ENCODE measurements at places on chromosomes 2 and 18. TPM values are rescaled to one million over a fixed set of nuclear protein-coding genes. Genes with fewer than 3 reads are reported as not detected.

The TUBA3E gene
- not detected for total RNA-seq

- no peak for DNase-seq
- no peaks in the 10 kb centered on the region for H3K4me1 ChIP-seq
Measured at GRCh38 chr2:100409975-100410647, 7.4 kb downstream of the CHST10 start.

- no peaks in the 10 kb centered on the region for H3K4me1 ChIP-seq
- H3K36me3 ChIP-seq, result no peaks in the 10 kb centered on the region
- H3K27me3 ChIP-seq, result no peaks in the 10 kb centered on the region
- DNase-seq, result peak; percentile 85
Measured at GRCh38 chr2:28344756-28345373, 47.8 kb upstream of the FOSL2 start.

GRCh38 chr2:219500135-219500534 lies 1.4 kb downstream of the GMPPA start:
- no peak overlapping the region for H3K4me3 ChIP-seq
- no peaks in the 10 kb centered on the region for H3K27me3 ChIP-seq
- DNase-seq, result no peak
- no peak overlapping the region for H3K27ac ChIP-seq
- no peaks in the 10 kb centered on the region for H3K36me3 ChIP-seq

DNA sequence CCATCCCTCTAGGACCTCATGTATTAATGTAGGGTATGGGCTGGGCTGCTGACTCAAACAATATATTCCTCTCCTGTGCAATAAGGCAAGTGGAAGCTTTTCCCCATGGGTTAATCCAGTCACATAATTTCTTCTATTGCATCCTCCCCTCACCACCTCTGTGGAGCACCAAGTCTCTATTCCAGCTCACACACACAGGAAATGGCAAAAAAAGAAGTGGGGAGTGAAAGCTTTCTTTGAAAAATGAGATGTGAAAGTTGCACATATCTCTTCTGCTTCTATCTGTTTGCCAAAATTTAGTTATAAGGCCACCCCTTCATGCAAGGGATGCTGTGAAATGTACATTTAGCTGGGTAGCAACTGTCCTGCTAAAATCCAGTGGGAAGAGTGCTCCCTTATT lies 121.3 kb downstream of the CDC42EP3 start:
- no peaks in the 10 kb centered on the region for H3K27me3 ChIP-seq
- H3K4me3 ChIP-seq, result no peak overlapping the region
- DNase-seq, result no peak
- H3K4me1 ChIP-seq, result no peaks in the 10 kb centered on the region
- H3K27ac ChIP-seq, result no peak overlapping the region

The FBXO15 gene
- total RNA-seq, result not detected

The IL37 gene
- total RNA-seq, result not detected

DNA sequence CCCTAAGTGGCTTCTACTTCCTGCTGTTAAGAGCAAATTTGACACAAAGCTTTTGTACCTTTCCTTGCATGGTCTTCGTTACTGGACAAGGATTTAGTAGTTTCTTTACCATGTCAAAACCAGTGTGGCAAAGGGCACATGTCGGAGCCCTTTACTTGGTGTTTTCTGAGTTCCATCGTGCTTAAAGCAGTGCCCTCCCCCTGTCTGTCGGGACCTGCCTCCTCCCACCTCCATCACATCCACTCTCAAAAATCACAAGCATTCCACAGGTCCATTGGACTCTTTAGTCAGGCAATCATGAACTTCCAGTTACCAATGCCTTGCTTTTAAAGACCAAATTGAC lies 763 bp downstream of the CCDC141 start:
- no peak for DNase-seq
- no peaks in the 10 kb centered on the region for H3K4me1 ChIP-seq
- H3K27ac ChIP-seq, result no peak overlapping the region
- H3K27me3 ChIP-seq, result no peaks in the 10 kb centered on the region
- no peak overlapping the region for H3K4me3 ChIP-seq

DNA sequence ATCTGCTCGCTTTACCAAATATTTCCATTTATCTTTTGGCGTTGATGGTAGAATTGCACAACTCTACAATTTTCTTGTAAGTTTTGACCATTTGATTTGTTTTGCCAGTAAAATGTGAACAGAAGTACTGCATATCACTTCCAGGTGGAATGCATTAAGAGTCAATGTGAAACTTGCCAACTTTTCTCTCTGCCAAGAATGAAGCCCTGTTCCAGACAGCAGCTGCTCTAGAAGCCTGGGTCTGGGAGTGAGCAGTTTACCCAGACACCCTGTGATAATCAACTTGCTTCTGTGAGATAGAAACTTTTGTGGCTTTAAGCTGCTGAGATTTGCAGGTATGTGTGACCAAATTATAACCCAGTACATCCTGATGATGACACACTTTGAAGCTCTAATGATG lies 115.9 kb upstream of the SYT4 start:
- no peak overlapping the region for H3K4me3 ChIP-seq
- no peaks in the 10 kb centered on the region for H3K4me1 ChIP-seq
- no peaks in the 10 kb centered on the region for H3K27me3 ChIP-seq

DNA sequence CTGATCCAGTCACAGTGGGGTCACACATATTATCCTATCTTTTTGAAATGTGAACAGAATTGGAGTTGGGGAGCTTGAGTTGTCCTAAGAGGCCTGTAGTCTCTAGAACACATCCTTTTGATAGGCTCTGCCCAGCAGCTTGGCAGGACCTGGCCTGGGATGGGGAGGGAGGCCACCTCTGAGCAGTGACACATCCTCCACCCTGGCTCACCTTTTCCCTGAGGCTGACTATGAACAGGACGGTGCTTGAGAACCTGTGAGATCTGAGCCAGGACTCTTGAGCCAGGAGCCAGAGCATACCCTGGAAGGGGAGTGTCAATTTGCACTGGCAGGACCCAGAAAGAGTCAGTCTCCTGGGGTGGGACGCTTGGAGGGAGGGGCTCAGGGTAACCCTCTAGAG lies 17.7 kb upstream of the ATP6V1B1 start:
- H3K4me3 ChIP-seq, result no peak overlapping the region
- DNase-seq, result peak; percentile 22
- no peaks in the 10 kb centered on the region for H3K36me3 ChIP-seq
- H3K4me1 ChIP-seq, result no peaks in the 10 kb centered on the region

DNA sequence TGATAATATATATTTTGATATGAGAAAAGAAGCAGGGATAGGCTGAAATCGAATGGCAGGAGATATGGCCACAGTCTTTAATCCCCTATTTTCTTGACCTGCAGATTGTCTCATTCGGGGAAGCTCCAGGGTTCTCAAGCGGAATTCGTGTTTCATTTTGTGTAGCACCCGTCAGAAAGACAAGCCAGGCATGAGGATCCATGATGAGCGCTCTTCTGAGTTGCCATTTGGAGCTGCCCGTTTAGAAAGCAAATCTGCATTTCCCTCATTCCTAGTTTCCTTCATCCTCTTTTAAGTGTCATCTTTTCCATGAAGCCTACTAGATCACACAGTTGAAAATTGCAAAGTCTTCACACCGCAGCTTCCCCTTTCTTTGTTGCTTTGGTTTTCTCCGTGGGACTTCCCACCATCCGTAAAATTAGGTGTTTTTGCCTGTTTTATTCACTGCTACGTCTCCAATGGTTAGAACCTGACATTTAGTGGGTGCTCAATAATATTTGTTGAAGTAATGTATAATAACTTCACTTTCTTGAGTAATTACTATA lies 16.9 kb downstream of the HNMT start:
- H3K36me3 ChIP-seq, result no peaks in the 10 kb centered on the region
- no peak for DNase-seq
- H3K27ac ChIP-seq, result no peak overlapping the region
- no peaks in the 10 kb centered on the region for H3K27me3 ChIP-seq
- H3K4me1 ChIP-seq, result no peaks in the 10 kb centered on the region

- H3K27ac ChIP-seq, result no peak overlapping the region
- no peaks in the 10 kb centered on the region for H3K36me3 ChIP-seq
- no peaks in the 10 kb centered on the region for H3K4me1 ChIP-seq
- H3K4me3 ChIP-seq, result no peak overlapping the region
- H3K27me3 ChIP-seq, result no peaks in the 10 kb centered on the region
Measured at GRCh38 chr2:25386971-25387875, 45.5 kb upstream of the DNMT3A start.

DNA sequence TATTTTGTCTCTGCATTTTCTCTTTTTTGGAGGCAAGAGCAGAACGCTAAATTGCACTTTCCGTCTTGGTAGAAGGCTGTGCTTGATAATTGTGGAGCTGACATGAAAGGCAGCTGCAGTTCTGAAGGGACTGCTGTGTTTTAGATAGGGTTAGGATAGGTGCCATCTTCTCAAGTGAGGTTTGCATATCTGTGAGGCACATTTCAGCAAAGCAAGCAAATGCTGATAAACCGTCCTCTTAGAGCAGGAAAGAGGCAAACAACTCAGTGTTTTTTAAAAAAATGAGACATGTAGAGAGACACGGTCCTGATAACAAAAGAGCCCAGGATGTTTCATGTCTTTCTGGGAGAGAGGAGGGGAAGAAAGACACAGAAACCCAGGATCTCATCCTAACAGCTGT lies 217.7 kb downstream of the SOCS6 start:
- no peaks in the 10 kb centered on the region for H3K4me1 ChIP-seq
- H3K36me3 ChIP-seq, result no peaks in the 10 kb centered on the region
- DNase-seq, result no peak
- H3K27me3 ChIP-seq, result no peaks in the 10 kb centered on the region
- H3K4me3 ChIP-seq, result no peak overlapping the region
- H3K27ac ChIP-seq, result no peak overlapping the region

GRCh38 chr18:63342206-63342605 lies 22.6 kb upstream of the BCL2 start:
- no peak overlapping the region for H3K27ac ChIP-seq
- H3K4me3 ChIP-seq, result no peak overlapping the region
- DNase-seq, result no peak
- no peaks in the 10 kb centered on the region for H3K27me3 ChIP-seq
- peaks cover 18% of the 10 kb centered on the region for H3K4me1 ChIP-seq
- peaks cover 31% of the 10 kb centered on the region for H3K36me3 ChIP-seq

GRCh38 chr18:24271381-24272228 lies 126.0 kb downstream of the OSBPL1A start:
- peak; percentile 84 for DNase-seq
- H3K27me3 ChIP-seq, result no peaks in the 10 kb centered on the region
- peak overlapping the region; percentile 50 for H3K4me3 ChIP-seq
- H3K36me3 ChIP-seq, result no peaks in the 10 kb centered on the region

GRCh38 chr2:64606479-64607363 lies 47.0 kb downstream of the SERTAD2 start:
- DNase-seq, result peak; percentile 85
- no peak overlapping the region for H3K4me3 ChIP-seq
- no peaks in the 10 kb centered on the region for H3K4me1 ChIP-seq
- H3K36me3 ChIP-seq, result no peaks in the 10 kb centered on the region

The LYPD6 gene
- total RNA-seq, result 0.04 TPM

DNA sequence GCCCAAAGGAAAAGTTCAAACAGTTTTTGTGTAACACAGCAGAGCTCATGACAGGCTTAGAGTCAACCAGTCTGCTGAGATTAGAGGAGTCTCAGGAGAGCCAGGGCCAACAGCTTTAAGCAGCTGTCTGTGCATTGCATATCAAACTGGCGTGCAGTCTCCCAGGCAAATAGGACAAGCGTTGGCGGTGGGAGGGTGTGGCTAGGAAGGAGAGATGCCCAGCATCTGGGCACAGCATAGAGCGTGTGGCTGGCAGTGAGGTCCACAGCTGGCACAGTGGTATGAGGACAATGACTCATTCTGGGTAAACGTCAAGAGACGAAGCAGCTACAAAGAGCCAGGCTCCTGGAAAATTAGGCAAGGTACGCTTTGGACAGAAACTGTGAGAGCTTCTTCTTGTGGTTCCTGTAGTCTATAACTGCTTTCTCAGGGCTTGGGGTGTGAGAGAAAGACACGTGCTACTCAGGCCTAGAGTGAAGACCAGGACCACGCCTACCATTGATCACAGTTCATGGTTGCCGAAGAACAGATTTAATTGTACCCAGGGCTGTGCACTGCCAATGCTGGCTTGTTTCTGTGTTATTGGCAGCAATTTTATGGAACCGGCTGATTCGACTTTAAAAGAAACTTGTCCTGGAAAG lies 14.8 kb downstream of the ZAP70 start:
- H3K27ac ChIP-seq, result no peak overlapping the region
- H3K4me1 ChIP-seq, result no peaks in the 10 kb centered on the region
- no peak overlapping the region for H3K4me3 ChIP-seq
- no peaks in the 10 kb centered on the region for H3K27me3 ChIP-seq
- H3K36me3 ChIP-seq, result no peaks in the 10 kb centered on the region

DNA sequence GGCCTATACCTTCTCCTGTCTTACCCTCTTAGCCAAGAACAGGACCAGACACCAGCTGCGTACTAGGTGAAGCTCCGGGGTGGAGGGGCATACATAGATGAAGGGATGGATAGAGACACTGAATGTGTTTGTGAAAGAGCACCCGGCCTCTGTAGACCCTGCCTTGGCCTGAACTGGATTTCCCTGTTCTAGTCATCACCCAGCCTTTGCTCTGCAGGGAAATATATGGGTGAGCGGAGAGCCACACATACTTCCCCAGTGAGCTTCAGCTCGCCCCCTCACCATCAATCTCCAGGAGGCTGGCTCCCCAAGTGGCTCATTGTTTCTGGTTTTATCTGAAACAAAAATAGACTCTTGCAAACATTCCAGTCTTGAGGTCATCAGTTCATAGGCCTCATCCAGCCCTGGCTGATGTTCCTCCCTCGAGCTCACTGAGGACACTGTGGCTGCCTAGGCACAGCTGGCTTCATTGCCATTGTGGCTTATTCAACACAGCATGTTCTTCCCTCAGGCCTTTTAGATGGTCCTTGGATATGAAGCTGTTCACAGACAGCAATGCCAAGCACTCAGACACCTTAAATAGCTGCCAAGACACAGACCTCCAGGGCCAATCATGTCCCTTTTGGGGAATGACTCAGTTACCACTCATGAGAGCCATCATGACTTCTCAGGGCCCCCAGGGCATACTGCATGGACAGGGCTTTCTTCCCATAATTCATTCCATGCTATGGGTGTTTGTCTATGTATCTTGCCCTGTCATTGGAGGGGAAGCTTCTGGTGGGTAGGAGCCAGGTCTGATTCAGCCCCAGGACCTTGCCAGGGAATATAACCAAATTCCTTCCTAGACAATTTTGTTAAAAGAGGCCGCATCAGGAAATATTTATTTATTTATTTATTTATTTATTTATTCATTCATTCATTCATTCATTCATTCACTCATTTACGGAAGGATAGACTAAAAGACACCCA lies 82.4 kb downstream of the TTC32 start:
- no peaks in the 10 kb centered on the region for H3K4me1 ChIP-seq
- H3K4me3 ChIP-seq, result no peak overlapping the region
- no peaks in the 10 kb centered on the region for H3K27me3 ChIP-seq
- no peak for DNase-seq

GRCh38 chr18:58087928-58088690 lies 44.1 kb downstream of the NEDD4L start:
- H3K36me3 ChIP-seq, result no peaks in the 10 kb centered on the region
- no peak overlapping the region for H3K4me3 ChIP-seq
- peak; percentile 68 for DNase-seq
- H3K27me3 ChIP-seq, result no peaks in the 10 kb centered on the region
- no peaks in the 10 kb centered on the region for H3K4me1 ChIP-seq
- peak overlapping the region; percentile 56 for H3K27ac ChIP-seq
